ENCODE measurements at places on chromosomes 4 and X. TPM values are rescaled to one million over a fixed set of nuclear protein-coding genes. Genes with fewer than 3 reads are reported as not detected.
A peak's percentile ranks its signal among the peaks of the same experiment; 100 is the strongest.

GRCh38 chrX:132737743-132738142 lies 220.7 kb downstream of the HS6ST2 start:
- DNase-seq = no peak

GRCh38 chr4:99323756-99324155 lies 2.6 kb upstream of the ADH1B start:
- DNase-seq = no peak

DNA sequence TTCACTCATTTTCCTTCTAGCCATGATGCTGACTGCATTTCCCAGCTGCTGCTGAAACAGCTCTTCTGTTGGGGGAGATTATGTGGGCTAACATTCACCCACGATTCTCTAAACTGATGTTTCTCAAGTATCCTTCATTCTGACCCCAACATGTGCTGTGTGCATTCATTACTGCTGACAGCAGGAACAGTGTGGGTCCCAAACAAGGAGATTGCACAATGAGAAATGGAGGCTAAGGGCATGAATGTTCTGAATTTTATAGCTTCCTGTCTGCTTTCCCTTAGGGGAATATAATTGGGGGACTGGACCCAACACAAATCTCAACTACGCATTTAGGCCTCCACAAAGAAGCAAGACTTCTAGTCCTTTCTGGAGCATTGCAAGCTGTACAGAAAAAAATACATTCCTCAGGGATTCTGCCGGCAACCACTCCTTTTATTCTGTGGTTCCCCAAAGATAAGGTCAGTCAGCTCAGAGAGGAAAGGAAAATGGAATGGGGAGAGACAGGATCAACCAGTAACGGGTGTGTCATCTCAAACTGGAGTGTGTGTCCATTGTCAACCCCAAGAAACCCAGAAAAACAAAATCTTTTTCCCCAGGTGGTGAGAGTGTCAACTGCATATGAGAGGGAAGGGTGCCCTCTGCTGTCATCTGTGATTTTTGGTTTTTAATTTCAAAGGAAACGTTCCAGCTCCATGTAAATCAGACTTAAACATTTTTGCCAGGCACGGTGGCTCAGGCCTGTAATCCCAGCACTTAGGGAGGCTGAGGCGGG lies 81.5 kb upstream of the EGFL6 start:
- DNase-seq = no peak

GRCh38 chr4:38769857-38770256 lies 12.9 kb downstream of the TLR10 start:
- no peak for DNase-seq

GRCh38 chr4:123405267-123405865 lies 8.8 kb downstream of the SPRY1 start:
- no peak for DNase-seq

The GPR119 gene
- total RNA-seq = not detected

GRCh38 chr4:95548738-95549245 lies at the start of gene UNC5C:
TSS of gene UNC5C (minus strand) at chr4:95548973.
- DNase-seq = peak; percentile 45

The SGMS2 gene
- 119 TPM for total RNA-seq
